ENCODE measurements at places on chromosomes 4 and X. TPM values are rescaled to one million over a fixed set of nuclear protein-coding genes. Genes with fewer than 3 reads are reported as not detected.

Gene ADH6
- not detected for total RNA-seq

Gene WWC2
- 12.9 TPM for total RNA-seq

Gene NPY2R
- under 0.01 TPM for total RNA-seq

Gene RBM46
- total RNA-seq = 0.09 TPM

Gene PCDH7
- total RNA-seq = 50.5 TPM

Gene SHROOM3
- total RNA-seq = 25.1 TPM

Gene TRIM2
- total RNA-seq = 29.8 TPM

Gene TNIP3
- total RNA-seq = 0.04 TPM

Gene CLGN
- 1.6 TPM for total RNA-seq

Gene HSD17B11
- total RNA-seq = 20.7 TPM

DNA sequence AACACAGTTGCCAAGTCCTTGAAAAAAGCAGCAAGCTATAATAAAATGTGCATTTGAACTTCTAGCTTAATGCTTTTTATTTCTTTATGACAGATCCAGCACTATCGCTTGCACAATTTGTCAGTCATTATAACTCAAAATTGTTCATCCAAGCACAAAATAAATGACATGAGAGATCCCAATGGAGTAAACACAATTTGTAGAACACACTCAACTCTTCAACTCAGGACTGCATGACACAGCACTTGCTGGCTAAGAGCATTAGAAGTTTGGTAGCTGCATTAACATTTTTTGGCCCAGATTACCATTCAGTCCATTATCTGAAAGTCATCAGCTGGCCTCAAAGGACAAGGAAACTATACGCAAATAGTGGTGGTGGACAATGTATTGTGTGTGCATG, 530.1 kb downstream of the INPP4B start:
- no peaks in the 10 kb centered on the region for H3K27me3 ChIP-seq
- H3K4me3 ChIP-seq = no peak overlapping the region
- H3K36me3 ChIP-seq = no peaks in the 10 kb centered on the region

DNA sequence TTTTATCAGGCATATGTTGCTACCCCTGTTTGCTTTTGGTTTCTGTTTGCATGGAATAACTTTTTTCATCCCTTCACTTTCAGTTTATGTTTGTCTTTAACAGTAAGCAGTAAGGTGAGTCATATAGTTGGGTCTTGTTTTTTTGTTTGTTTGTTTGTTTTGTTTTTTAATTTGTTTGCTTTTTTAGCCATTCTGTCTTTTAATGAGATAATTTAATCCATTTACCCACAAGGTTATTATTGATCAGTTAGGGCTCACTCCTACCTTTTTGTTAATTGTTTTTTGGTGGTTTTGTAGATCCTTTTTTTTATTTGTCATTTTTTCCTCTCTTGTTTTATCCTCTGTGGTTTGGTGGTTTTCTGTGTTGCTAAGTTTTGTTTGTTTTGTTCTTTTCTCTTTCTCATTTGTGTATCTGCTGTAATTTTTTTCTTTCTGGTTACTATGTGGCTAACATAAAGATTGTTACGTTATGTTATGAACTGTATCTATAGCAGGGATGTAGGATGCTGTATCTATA, 379.5 kb upstream of the MAD2L1 start:
- no peak overlapping the region for H3K4me3 ChIP-seq
- no peaks in the 10 kb centered on the region for H3K36me3 ChIP-seq
- H3K27ac ChIP-seq = no peak overlapping the region
- H3K4me1 ChIP-seq = peaks cover 2% of the 10 kb centered on the region
- peak; percentile 24 for DNase-seq

GRCh38 chr4:99861120-99861905, 32.9 kb downstream of the LAMTOR3 start:
- H3K36me3 ChIP-seq = no peaks in the 10 kb centered on the region
- H3K4me3 ChIP-seq = no peak overlapping the region
- no peak overlapping the region for H3K27ac ChIP-seq
- no peaks in the 10 kb centered on the region for H3K27me3 ChIP-seq
- no peaks in the 10 kb centered on the region for H3K4me1 ChIP-seq

DNA sequence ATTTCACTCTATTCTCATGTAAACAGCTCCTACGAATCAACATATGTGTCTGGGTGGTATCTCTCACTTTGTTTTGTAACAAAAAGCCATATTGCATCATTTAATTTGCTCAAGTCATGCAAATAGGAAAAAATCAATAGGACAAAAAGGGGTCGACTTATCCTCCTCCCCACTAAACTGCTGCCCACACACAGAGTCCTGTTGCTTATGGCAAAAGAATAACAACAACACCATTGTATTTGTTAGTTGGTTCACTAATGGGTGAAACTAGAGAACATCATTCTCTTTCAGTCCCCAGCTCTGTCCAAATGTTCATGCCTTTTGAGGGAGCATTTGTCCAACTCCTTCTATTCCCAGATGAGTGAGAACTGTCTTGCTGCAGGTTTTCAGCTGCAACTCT, 2.1 kb downstream of the HHIP start:
- H3K4me1 ChIP-seq = peaks cover 19% of the 10 kb centered on the region
- no peak overlapping the region for H3K27ac ChIP-seq
- H3K36me3 ChIP-seq = no peaks in the 10 kb centered on the region
- no peak overlapping the region for H3K4me3 ChIP-seq
- H3K27me3 ChIP-seq = peaks cover 36% of the 10 kb centered on the region

- no peak overlapping the region for H3K27ac ChIP-seq
- DNase-seq = no peak
- no peaks in the 10 kb centered on the region for H3K27me3 ChIP-seq
- H3K4me1 ChIP-seq = no peaks in the 10 kb centered on the region
- no peak overlapping the region for H3K4me3 ChIP-seq
- no peaks in the 10 kb centered on the region for H3K36me3 ChIP-seq
Observed at GRCh38 chr4:186792728-186793366, 69.2 kb upstream of the FAT1 start.

GRCh38 chrX:69076088-69076487, 89.2 kb downstream of the PJA1 start:
- H3K27me3 ChIP-seq = peaks cover 39% of the 10 kb centered on the region
- H3K4me3 ChIP-seq = no peak overlapping the region
- H3K27ac ChIP-seq = no peak overlapping the region
- DNase-seq = no peak

DNA sequence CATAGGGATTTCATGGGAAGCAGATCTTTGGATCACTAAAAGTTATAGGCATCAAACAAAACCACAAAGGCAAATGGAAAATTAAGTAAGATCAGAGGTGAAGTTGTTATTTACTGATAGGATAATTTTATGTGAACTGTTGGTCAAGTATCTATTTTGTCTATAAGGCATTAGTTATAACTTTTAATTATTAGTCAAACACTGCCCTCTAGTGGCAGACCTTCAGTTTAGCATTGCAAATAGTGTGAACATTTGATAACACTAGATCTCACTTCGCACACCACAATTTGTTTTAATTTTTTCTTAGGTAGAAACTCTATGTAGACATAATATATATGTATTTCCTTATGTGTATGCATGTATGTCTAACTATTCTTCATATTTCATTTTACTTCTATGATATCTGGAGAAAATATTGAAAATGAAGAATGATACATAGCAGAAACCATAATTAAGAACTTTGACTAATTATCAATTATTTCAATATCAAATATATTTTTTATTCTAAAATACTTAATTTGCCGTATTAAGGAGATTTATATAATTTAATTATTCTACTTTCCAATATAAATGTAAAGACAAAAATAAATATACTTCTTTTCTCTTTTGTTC, 214.5 kb upstream of the TACR3 start:
- peak; percentile 56 for DNase-seq
- H3K27ac ChIP-seq = no peak overlapping the region
- no peak overlapping the region for H3K4me3 ChIP-seq
- H3K27me3 ChIP-seq = no peaks in the 10 kb centered on the region

DNA sequence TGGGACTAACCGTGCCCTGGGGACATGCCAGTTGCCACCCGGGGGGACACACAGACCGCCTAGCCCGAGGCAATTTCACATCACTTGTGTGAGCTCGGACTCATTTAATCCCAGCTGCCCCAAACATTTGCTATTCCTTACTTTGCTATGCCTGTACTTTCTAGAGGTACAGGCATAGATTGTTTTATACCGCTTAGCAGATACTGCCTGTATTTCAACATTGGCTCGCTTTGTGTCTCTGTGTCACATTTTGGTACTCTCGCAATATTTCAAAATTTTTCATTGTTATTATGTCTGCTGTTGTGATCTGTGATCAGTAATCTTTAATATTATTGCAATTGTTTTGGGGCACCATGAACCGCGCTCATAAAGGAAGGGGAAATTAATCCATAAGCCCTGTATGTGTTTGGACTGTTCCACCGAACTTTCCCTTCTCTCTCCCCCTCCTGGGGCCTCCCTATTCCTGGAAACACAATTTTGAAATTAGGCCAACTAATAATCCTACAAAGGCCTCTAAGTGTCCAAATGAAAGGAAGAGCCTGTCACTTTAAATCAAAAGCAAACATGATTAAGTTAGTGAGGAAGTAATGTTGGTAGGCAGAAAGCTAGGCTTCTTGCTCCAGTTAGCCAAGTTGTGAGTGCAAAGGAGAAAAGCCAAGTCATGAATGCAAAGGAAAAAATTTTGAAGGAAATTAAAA, 568 bp upstream of the CASP6 start:
- peak overlapping the region; percentile 91 for H3K27ac ChIP-seq
- H3K36me3 ChIP-seq = peaks cover 3% of the 10 kb centered on the region
- DNase-seq = peak; percentile 46
- H3K27me3 ChIP-seq = no peaks in the 10 kb centered on the region

DNA sequence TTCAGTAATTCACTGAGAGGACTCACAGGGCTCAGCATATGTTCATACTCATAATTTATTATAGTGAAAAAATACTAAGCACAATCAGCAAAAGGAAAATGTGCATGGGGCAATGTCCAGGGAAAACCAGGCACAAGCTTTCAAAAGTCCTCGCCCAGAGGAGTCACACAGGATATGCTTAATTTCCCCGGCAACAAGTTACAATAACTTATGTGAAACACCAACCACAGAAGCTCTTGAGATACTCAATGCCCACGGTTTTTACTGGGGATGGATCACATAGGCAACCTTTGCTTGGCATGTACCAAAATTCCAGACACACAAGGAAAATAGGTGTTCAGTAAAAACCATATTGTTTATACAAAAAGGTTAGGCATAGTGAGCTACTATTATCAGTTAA, 38.5 kb upstream of the STPG2 start:
- no peaks in the 10 kb centered on the region for H3K4me1 ChIP-seq
- no peak overlapping the region for H3K27ac ChIP-seq
- no peaks in the 10 kb centered on the region for H3K27me3 ChIP-seq
- no peaks in the 10 kb centered on the region for H3K36me3 ChIP-seq
- no peak for DNase-seq
- H3K4me3 ChIP-seq = no peak overlapping the region

GRCh38 chr4:95701500-95702170, 138.3 kb upstream of the PDHA2 start:
- H3K27me3 ChIP-seq = no peaks in the 10 kb centered on the region
- H3K27ac ChIP-seq = no peak overlapping the region
- H3K36me3 ChIP-seq = no peaks in the 10 kb centered on the region

GRCh38 chrX:39592776-39593175, 505.0 kb downstream of the BCOR start:
- DNase-seq = peak; percentile 44
- no peak overlapping the region for H3K27ac ChIP-seq
- H3K27me3 ChIP-seq = peaks cover 30% of the 10 kb centered on the region
- H3K4me3 ChIP-seq = no peak overlapping the region
- no peaks in the 10 kb centered on the region for H3K36me3 ChIP-seq

GRCh38 chrX:140509468-140510305, 4.8 kb upstream of the SOX3 start:
- no peak for DNase-seq
- H3K4me3 ChIP-seq = no peak overlapping the region
- H3K27ac ChIP-seq = no peak overlapping the region
- peaks cover 84% of the 10 kb centered on the region for H3K27me3 ChIP-seq
- H3K36me3 ChIP-seq = no peaks in the 10 kb centered on the region
- H3K4me1 ChIP-seq = peaks cover 30% of the 10 kb centered on the region

DNA sequence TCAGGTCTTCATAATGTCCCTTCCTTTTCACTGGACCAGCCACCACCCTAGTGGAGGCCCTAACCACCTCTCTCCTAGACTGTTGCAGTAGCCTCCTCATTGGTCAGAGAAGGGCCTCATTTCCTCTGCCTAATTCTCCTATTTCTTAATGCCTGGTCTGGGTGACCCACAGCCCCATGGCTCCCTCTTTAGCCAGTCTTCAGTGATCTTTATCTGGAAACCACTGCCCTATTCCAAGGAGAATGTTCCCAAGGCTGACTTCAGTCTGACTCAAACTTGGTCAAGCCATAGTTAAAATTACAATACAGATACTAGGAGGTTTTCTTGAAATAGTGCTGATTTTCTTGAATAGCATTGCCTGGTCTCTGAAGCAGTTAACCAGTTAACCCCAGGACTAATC, 53.6 kb upstream of the PRPS1 start:
- H3K36me3 ChIP-seq = no peaks in the 10 kb centered on the region
- DNase-seq = no peak
- no peak overlapping the region for H3K27ac ChIP-seq

DNA sequence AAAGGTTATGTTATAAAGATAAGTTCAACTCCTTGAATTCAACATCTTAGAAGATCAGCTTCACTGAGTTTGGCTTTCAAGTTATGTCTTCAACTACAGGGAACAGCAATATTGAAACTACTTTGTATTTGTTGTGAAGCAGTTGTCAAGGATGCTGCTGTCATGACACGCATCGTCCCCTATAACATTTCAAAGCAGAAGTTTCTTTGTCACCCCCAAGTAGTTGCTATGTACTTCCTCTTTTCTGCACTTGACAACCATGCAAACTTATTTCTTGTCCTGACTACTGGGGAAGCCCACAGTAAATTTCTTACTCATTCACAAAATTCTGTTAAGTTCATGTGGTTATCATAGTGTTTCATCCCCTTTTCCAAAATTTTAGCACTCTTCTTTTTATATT, 14.3 kb downstream of the ANTXR2 start:
- DNase-seq = peak; percentile 84
- H3K27ac ChIP-seq = peak overlapping the region; percentile 49
- H3K36me3 ChIP-seq = peaks cover 9% of the 10 kb centered on the region

GRCh38 chr4:47721892-47722575, 115.8 kb downstream of the CORIN start:
- H3K4me1 ChIP-seq = no peaks in the 10 kb centered on the region
- H3K27ac ChIP-seq = no peak overlapping the region
- no peaks in the 10 kb centered on the region for H3K27me3 ChIP-seq
- no peaks in the 10 kb centered on the region for H3K36me3 ChIP-seq

GRCh38 chr4:108111781-108112180, 57.0 kb downstream of the LEF1 start:
- peaks cover 5% of the 10 kb centered on the region for H3K4me1 ChIP-seq
- no peak overlapping the region for H3K4me3 ChIP-seq
- H3K27ac ChIP-seq = no peak overlapping the region
- H3K27me3 ChIP-seq = no peaks in the 10 kb centered on the region

GRCh38 chr4:25424539-25425228, 47.6 kb downstream of the ANAPC4 start:
- H3K27me3 ChIP-seq = no peaks in the 10 kb centered on the region
- H3K27ac ChIP-seq = no peak overlapping the region
- no peak overlapping the region for H3K4me3 ChIP-seq
- H3K36me3 ChIP-seq = no peaks in the 10 kb centered on the region
- DNase-seq = peak; percentile 66
- H3K4me1 ChIP-seq = peaks cover 15% of the 10 kb centered on the region

GRCh38 chr4:78788007-78788889, 12.1 kb downstream of the BMP2K start:
- no peaks in the 10 kb centered on the region for H3K4me1 ChIP-seq
- no peak overlapping the region for H3K27ac ChIP-seq
- no peak overlapping the region for H3K4me3 ChIP-seq
- H3K36me3 ChIP-seq = peaks cover 2% of the 10 kb centered on the region
- no peak for DNase-seq
- no peaks in the 10 kb centered on the region for H3K27me3 ChIP-seq

- H3K27ac ChIP-seq = no peak overlapping the region
Observed at GRCh38 chr4:135934026-135934425, 1598.3 kb downstream of the PCDH18 start.

GRCh38 chr4:81469781-81470455, 1.8 kb downstream of the RASGEF1B start:
- no peak for DNase-seq
- H3K27ac ChIP-seq = peak overlapping the region; percentile 78
- peaks cover 7% of the 10 kb centered on the region for H3K27me3 ChIP-seq
- H3K4me3 ChIP-seq = peak overlapping the region; percentile 81
